ENCODE measurements at places on chromosomes 3 and 15. TPM values are rescaled to one million over a fixed set of nuclear protein-coding genes. Genes with fewer than 3 reads are reported as not detected.

The GRIP2 gene
- total RNA-seq = 39.3 TPM

The LDHAL6B gene
- total RNA-seq = not detected

The SCN5A gene
- 163 TPM for total RNA-seq

The SNX33 gene
- 13.3 TPM for total RNA-seq

The XCR1 gene
- not detected for total RNA-seq

The CNTN3 gene
- 3.4 TPM for total RNA-seq

The ALDH1L1 gene
- 23.1 TPM for total RNA-seq

The SGO1 gene
- total RNA-seq = 0.43 TPM

The KY gene
- 16.7 TPM for total RNA-seq

The TM4SF4 gene
- total RNA-seq = not detected

DNA sequence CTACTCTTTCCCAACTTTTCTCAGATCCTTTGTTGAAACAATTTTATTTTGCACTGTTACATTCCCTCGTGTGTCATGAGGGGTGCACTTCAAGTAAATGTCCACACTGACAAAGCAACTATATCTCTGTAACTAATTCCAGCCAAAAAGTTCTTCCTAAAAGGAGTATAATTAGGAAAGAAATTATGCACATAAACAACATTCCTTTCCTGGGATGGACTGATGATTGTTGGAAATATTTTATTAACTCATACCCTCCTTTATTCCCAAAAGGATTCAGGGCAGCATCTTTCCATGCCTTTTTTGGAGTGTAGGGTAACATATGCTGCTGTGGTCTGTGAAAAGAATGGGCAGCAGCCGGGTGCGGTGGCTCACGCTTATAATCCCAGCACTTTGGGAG lies 426.1 kb upstream of the THBS1 start:
- DNase-seq = no peak

- DNase-seq = no peak
These were observed 9.4 kb upstream of the C15orf39 start for GRCh38 chr15:75192307-75192706.

DNA sequence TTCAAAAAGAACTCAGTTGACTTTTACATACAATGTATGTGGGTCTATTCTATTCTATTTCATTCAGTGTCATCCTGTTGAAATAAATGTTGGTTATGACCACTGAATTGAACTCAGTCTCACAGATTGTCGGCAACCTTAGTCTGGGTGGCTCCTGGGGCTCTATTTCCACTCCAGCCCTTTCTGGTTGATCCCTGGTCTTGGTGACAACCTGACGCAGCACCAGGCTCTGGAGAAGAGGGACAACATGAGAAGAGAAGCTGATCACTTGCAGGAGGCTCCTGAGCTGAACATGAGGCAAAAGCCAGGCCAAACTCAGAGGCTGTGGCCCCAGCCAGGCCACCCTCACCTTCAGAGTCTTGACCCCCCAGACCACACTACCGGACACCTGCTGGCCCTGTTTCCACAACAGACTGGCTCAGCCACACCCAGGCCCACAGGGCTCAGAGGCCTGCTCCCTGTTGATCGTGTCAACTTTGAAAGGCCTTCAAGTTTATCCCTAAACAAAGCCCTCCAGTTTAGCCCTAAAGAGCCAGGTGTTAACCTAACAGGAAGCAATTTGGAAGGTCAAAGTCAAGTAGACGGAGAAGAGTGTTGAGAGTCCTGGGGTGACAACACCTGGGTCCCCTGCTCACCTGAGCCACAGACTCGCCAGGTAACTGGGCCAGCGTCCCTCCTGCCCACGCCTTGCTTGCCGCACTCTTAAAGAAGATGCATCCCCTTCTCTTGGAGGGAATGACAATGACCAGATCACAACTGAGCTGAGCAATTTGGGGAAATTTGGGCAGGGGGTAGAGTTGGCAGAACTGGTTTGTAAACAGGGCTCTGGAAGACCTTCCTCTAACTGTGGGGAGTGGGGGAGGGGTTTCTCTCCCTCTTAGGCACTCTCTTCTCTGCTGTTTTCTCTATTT lies 15.4 kb upstream of the MUC20 start:
- DNase-seq = no peak

DNA sequence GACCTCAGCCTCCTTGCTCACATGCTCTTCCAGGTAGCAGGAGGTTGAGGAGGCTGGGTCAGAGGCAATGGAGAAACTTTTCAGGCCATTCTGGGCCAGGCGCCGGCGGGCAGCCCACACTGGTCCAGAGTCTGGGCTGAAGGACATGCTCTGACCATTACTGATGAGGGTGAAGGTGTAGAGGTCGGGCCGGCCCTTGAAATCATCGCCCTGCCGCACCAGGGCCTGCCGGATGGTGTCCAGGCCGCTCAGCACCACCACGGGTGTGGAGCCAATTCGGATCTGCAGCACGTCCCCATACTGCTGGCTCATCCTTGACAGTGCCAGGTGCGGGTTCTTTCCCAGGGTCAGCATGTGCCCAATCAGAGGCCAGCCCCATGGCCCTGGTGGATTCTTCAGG lies 2.7 kb downstream of the CYP1A1 start:
- DNase-seq = no peak

- no peak for DNase-seq
These were observed 18.3 kb downstream of the LRRC49 start for GRCh38 chr15:70910958-70911357.

DNA sequence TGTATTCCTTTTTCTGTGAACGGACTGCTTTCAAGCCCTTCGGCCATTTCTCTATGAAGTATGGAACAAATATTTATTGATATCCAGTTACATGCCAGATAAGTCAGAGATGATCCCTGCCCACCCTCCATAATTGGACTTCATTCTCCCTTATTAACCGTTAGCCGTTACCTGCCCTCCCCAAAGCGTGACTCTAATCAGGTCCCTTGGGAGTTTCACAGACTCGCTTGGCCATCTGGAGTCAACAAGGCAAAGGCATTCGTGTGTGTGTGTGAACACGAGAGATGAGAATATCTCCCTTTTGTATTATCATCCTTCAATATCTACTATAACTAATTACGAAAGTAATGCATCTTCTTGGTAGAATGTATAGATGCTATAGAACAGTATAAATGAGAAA lies 314.5 kb downstream of the TLE3 start:
- DNase-seq = no peak

- DNase-seq = no peak
These were observed 690.3 kb downstream of the NTRK3 start for GRCh38 chr15:87566236-87566635.

DNA sequence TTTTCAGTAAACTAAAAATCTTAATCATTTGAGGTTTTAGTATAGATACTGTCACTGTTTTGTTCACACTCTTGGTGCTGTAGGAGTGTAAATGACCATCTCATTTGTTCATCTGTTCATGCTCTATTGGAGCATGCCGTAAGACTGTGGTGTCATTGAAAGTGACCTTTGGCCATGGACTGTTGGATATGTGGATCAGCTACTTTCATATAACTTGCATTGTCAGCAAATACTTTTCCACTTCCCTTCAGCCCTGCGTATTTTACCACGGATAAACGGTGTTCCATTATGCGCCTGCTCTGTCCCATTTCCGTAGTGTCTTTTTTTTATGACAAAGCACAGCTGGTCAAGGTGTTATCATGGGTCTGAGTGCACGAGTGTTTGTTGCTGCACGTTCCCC lies 32.6 kb upstream of the SENP5 start:
- DNase-seq = no peak

DNA sequence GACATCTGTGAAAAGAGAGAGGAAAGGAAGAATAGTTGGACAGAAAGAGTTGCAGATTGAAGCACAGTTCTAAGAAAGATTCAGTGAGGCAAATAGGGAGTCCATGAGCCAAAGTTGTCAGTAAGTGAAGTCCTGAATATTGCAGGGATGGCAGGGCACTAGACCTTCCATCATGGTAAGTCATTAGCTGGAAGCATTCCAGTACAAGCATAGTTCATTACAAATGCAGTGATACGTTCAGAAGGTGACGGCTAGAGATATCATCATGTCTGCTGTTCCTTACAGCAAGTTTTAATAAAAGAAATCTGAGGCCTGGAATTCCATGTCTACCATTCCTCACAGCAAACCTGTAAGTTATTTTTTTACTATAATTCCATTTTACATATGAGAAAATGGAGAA lies 720.1 kb downstream of the GBE1 start:
- no peak for DNase-seq

- DNase-seq = no peak
These were observed 116.4 kb upstream of the TJP1 start for GRCh38 chr15:29938361-29939335.

GRCh38 chr3:101680466-101680865 lies 3.5 kb upstream of the ZBTB11 start:
- no peak for DNase-seq

GRCh38 chr3:52742418-52743041 lies 28.2 kb downstream of the NEK4 start:
- DNase-seq = no peak

DNA sequence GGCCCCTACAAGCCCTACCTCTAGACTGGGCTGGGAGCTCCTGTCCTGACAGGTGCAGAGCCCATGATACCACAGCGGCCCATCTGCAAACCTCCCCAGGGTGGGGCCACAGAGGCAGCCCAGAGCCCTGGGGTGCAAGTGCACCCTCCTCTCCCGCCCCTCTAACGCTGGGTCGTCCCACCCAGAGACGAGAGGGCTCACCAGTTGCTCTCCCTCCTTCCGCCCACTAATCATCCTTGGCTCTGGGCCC lies 742 bp downstream of the TNK2 start:
- peak; percentile 67 for DNase-seq

All from Right ventricle myocardium inferior (tissue), 1 donor.